ENCODE measurements at places on chromosomes 6 and 20.
A peak's percentile ranks its signal among the peaks of the same experiment; 100 is the strongest.

GRCh38 chr6:37019065-37019450 is 13.6 kb downstream of the FGD2 start:
- no peak for DNase-seq

DNA sequence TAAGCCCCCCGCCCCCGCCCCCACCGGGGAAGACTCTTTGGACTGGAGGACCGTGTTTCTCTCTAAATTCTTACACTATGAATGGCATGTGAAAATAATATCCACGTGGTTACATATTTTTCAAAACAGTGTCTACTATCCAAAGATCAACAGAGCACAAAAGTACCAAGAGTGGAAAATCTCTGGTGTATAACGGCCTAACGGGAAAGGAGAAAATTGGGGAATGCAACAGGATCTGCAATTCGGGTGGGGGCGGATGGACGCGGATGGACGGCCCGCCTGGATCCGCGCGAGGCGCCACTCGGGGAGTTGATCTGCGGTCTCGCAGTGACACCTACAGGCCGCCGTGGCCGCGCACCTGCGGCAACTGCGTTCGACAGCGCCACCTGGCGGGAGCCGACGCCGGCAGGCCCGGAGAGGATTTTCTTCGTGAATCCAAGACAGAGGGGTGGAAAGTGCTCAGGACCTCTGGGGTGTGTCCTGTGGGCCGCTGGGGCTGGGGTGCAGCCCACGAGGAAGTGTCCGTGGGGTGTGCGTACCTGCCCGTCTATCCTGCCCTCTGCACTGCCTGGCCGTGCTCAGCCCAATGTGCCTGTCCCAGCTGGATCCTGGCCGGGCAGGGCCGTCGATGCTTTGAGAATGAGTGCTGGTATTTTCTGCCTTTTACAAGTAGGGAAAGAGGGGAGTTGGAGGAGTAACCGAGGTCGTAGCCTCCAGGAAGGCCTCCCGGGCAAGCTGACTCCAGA is 18.6 kb downstream of the ANKRD60 start:
- DNase-seq, result peak; percentile 88

GRCh38 chr20:49291200-49291599 is 13.3 kb upstream of the ZNFX1 start:
- DNase-seq, result no peak

GRCh38 chr6:21240709-21241108 is 352.8 kb upstream of the SOX4 start:
- no peak for DNase-seq

All from ureter (tissue), 1 donor.